Heart left ventricle (tissue), 16 donors: ENCODE measurements at places on chromosomes 1 and 21. TPM values are rescaled to one million over a fixed set of nuclear protein-coding genes. Genes with fewer than 3 reads are reported as not detected.

ZNF695 gene
- total RNA-seq = not detected

DNA sequence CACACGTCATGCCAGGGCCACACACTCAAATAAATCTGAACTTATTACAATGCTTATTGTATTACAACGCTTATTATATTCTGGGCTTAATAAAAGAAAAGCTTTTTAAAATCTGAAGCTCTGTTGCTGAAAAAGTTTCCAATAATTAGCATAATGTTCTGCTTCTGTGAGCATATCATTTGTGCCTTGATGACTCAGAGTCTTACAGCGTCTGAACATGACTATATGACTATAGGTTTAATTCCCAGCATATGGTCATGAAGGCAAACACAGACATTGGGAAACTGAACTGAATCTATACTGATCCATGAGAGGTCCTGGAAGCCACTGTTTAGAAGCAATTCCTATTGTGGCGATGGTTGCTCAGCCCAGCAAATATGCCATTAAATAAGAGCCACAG is 66.3 kb downstream of the SIM2 start:
- no peaks in the 10 kb centered on the region for H3K27me3 ChIP-seq
- H3K36me3 ChIP-seq = no peaks in the 10 kb centered on the region
- DNase-seq = no peak
- H3K4me3 ChIP-seq = no peak overlapping the region
- H3K4me1 ChIP-seq = peaks cover 4% of the 10 kb centered on the region

SDF4 gene
- 118 TPM for total RNA-seq

DNA sequence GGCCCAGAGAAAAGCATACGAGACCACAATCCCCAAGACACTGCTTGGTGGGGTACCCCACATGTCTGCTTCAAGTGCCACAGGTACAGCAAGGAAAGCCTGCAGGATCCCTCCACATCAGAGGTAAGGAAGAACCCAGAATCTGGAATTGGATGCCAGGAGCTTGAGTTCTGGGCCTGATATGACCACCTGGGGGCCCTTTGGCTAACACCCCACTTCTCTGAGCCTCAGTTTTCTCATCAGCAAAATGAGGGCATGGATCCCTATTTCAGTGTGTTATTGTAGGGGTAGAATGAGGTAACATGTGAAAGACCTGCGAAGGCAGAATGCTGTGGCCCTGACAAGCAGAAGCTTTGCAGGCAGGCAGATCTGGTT is 24.5 kb downstream of the NAV1 start:
- no peaks in the 10 kb centered on the region for H3K27me3 ChIP-seq
- peaks cover 64% of the 10 kb centered on the region for H3K4me1 ChIP-seq

- no peaks in the 10 kb centered on the region for H3K4me1 ChIP-seq
- H3K4me3 ChIP-seq = no peak overlapping the region
- H3K27ac ChIP-seq = no peak overlapping the region
- no peaks in the 10 kb centered on the region for H3K36me3 ChIP-seq
- no peaks in the 10 kb centered on the region for H3K27me3 ChIP-seq
These were observed 113.0 kb upstream of the TMPRSS2 start for GRCh38 chr21:41620982-41621381.

DNA sequence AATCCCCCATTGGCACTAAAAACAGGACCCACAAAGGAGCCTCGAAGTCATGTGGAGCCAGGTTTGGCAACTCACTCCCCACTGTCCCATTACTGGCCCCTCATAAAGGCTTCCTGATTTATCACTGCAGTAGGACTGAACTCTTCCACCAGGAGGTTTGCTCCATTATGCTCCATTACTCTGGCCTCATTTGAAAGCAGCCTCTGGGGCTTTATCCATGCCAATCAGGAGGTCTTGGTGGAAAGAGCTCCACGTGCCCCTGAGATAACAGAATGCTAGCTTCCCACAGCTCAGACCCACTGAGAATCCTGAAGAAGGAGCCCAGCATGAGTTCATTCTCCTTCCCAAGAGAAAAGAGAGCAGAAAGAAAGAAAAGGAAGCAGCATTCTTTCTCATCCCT is 76.4 kb downstream of the HIVEP3 start:
- H3K36me3 ChIP-seq = no peaks in the 10 kb centered on the region
- no peak overlapping the region for H3K4me3 ChIP-seq
- H3K4me1 ChIP-seq = no peaks in the 10 kb centered on the region
- no peaks in the 10 kb centered on the region for H3K27me3 ChIP-seq
- DNase-seq = no peak

PRR9 gene
- total RNA-seq = 1.1 TPM

- H3K27me3 ChIP-seq = no peaks in the 10 kb centered on the region
- no peaks in the 10 kb centered on the region for H3K4me1 ChIP-seq
- H3K36me3 ChIP-seq = no peaks in the 10 kb centered on the region
These were observed 41.3 kb upstream of the RAB3GAP2 start for GRCh38 chr1:220313576-220313975.

GRCh38 chr1:110928191-110928590 is 35.5 kb downstream of the LRIF1 start:
- no peaks in the 10 kb centered on the region for H3K36me3 ChIP-seq
- H3K27me3 ChIP-seq = no peaks in the 10 kb centered on the region
- no peak for DNase-seq
- H3K4me3 ChIP-seq = no peak overlapping the region
- no peaks in the 10 kb centered on the region for H3K4me1 ChIP-seq

- no peaks in the 10 kb centered on the region for H3K4me1 ChIP-seq
- no peak for DNase-seq
- no peaks in the 10 kb centered on the region for H3K27me3 ChIP-seq
These were observed 35.4 kb downstream of the WNT2B start for GRCh38 chr1:112544011-112544688.

DNA sequence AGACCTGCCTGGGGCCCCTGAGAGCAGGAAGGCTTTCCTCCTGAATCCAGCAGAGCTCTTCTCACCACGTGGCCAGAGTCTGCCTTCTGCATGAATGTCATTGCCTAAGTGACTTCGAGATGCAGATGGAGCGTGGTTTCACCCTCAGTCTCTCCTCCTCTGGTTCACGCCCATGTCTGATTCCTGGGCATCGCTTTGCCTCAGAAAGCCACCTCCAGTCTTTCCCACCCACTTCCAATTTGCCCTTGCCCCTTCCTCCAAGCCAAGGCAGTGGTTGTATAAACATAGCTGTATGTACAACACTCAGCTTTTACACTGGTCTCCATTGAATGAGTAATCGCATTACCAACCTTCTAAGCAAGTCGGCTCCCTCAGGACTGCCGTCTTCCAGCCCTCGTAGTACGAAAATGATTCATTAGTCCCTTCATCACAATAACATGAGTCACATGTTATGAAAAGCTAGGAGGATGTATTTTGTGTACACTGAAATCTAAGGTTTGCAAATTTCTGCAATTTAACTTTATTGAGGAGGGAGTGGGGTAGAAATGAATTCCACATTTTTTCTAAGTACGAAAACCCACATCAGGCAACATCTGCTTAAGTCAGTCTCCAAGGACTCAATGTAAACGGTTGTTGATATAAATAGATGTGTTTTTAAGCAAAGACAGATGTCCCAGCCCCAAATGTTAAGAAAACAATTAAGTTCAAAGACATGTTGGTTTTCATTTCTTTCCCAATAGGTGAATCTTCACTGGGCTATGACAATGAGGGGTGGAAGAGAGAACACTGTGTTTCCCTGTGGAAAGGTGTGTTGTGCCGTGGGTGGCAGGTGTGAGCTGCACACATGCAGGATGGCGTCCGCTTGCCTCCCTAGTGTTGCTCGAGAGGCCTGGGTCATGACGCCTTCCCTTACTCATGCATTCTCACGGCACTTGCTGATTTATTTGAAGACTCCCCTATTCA is 32.3 kb upstream of the ETS2 start:
- H3K4me3 ChIP-seq = no peak overlapping the region
- no peaks in the 10 kb centered on the region for H3K36me3 ChIP-seq
- no peaks in the 10 kb centered on the region for H3K27me3 ChIP-seq
- H3K4me1 ChIP-seq = no peaks in the 10 kb centered on the region
- DNase-seq = peak; percentile 69
- H3K27ac ChIP-seq = peak overlapping the region; percentile 12

ADGRB2 gene
- total RNA-seq = 18.5 TPM

GRCh38 chr1:16986962-16987361 is 6.5 kb upstream of the MFAP2 start:
- no peak for DNase-seq
- no peak overlapping the region for H3K27ac ChIP-seq
- H3K36me3 ChIP-seq = peaks cover 44% of the 10 kb centered on the region
- H3K4me1 ChIP-seq = no peaks in the 10 kb centered on the region
- no peaks in the 10 kb centered on the region for H3K27me3 ChIP-seq

DNA sequence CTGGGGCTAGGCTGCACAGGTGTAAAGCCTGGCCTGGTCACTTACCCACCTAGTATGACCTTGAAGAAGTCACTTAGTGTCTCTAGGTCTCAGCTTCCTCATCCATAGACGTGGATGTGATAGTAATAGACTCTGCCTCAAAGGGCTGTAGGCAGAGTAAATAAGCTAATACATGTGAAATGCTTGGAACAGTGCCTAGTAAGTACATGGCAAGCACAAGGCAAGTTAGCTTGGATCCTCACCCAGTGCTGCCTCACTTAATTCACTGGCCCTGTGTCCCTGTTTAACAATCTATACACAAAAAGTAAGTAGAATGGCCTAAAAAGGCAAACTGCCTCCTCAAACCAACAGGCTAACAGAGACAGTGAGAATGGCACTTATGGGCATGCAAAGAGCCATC is 167.8 kb downstream of the PIGK start:
- H3K4me3 ChIP-seq = no peak overlapping the region
- no peaks in the 10 kb centered on the region for H3K4me1 ChIP-seq
- no peak overlapping the region for H3K27ac ChIP-seq
- H3K36me3 ChIP-seq = no peaks in the 10 kb centered on the region
- H3K27me3 ChIP-seq = no peaks in the 10 kb centered on the region

SDHC gene
- total RNA-seq = 346 TPM
